Activated CD4-positive, alpha-beta memory T cell treated with anti-CD3 and anti-CD28 coated beads, Interleukin-2, amount 10 ng/mL, durations not matched to agents 7 days and 5 days (primary cell): ENCODE measurements at places on chromosomes 16 and 17. TPM values are rescaled to one million over a fixed set of nuclear protein-coding genes. Genes with fewer than 3 reads are reported as not detected.

GRCh38 chr17:18172531-18173278 lies 10.9 kb upstream of the ALKBH5 start:
- no peak overlapping the region for H3K27ac ChIP-seq
- H3K4me3 ChIP-seq, result no peak overlapping the region
- peaks cover 5% of the 10 kb centered on the region for H3K4me1 ChIP-seq

DNA sequence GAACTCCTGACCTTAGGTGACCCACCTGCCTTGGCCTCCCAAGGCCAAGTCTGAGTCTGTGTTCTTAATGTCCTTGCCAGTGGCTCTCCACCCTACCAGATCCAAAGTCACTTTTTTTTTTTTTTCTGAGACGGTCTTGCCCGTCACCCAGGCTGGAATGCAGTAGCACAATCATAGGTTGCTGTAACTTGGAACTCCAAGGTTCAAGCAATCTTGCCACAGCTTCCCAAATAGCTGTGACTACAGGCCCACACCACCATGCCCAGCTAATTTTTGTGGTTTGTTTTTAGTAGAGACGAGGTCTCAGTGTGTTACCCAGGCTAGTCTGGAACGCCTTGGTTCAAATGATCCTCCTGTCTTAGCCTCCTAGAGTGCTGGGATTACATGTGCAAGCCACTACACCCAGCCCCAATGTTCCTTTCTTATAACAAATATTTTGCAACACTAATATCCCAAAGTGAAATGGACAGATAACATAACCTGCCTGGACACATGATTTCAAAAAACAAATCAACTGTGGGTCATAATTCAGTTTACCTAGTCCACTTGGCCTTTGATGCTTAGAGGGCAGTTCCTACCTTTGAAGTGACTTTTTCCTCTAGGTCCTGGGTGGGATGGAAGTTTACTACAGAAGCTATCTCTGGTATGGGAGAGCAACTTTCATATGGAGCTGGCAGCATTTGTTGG lies 4.0 kb upstream of the RAPGEFL1 start:
- no peak overlapping the region for H3K27ac ChIP-seq
- H3K36me3 ChIP-seq, result peaks cover 59% of the 10 kb centered on the region
- no peak for DNase-seq
- H3K4me3 ChIP-seq, result no peak overlapping the region

DNA sequence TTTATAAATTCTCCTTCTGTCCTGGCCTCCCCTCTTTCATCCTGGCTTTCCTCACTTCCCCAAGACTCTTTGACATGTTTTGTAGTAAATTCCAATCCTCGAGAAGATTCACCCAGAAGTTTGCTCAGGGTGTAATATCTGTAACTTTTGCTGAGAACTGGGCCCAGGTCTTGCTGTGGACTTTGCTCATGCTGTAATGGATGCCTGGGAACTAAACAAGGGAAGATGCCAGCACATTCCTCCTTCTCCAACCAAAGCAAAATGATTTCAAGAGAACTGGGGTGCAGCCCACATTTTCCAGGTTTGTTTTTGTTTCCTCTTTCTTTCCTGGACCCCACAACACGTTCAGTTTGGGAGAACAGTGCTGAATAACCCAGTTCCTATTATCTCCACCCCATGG lies 6.6 kb upstream of the SALL1 start:
- H3K27me3 ChIP-seq, result peaks cover 48% of the 10 kb centered on the region
- H3K27ac ChIP-seq, result no peak overlapping the region
- DNase-seq, result no peak
- peaks cover 6% of the 10 kb centered on the region for H3K4me1 ChIP-seq

DNA sequence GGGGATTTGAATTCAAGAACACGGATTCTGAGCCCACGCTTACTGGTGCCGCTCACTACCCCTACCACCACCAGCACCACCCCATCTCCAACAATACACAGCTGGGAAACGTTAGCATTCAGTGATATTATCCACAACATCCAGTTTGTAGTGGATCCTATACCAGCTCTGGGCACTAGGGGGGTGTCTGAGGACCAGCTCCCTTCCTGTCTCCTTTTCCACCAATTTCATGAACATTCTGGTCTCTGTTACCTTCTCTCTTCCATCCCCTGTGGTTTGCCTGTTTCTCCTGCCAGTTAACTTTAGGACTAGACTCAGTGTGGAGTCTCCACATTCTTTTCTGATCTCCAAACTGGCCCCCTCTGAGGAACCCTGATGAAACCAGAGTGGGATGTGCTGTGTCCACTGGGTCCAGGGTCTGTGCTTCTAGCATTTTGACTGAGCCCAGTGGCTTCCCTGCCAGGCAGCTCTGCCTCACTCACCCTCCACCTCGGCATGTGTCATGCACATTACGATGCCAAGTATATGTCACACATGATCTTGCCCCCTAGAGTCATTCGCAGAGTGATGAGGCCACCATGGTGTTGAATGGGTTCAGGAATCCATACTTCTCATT lies 187.0 kb upstream of the CDH13 start:
- H3K4me1 ChIP-seq, result no peaks in the 10 kb centered on the region
- no peak for DNase-seq
- no peaks in the 10 kb centered on the region for H3K36me3 ChIP-seq

GRCh38 chr16:12193692-12194091 lies 217.2 kb downstream of the SNX29 start:
- no peaks in the 10 kb centered on the region for H3K27me3 ChIP-seq
- H3K4me3 ChIP-seq, result no peak overlapping the region
- H3K4me1 ChIP-seq, result no peaks in the 10 kb centered on the region
- no peaks in the 10 kb centered on the region for H3K36me3 ChIP-seq
- no peak overlapping the region for H3K27ac ChIP-seq

DNA sequence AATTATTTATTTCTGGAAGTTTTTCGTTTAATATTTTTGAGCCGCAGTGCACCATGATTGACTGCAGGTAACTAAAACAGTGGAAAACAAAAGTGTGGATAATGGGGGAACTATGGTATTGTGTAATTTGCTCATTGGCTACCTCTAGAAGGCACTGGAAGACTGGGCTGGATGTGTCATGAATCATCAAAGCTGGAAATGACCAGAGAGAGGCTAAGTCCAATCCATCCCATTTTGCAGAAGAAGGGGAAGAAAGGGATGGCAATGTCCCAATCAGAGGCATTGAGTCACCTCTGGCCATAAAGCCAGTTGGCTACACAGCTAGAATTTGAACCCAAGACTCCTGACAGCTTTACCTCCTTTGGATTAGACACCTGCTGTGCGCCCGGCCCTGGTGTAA lies 29.3 kb downstream of the GLP2R start:
- no peak for DNase-seq
- no peaks in the 10 kb centered on the region for H3K36me3 ChIP-seq
- H3K4me1 ChIP-seq, result no peaks in the 10 kb centered on the region
- no peak overlapping the region for H3K27ac ChIP-seq
- H3K4me3 ChIP-seq, result no peak overlapping the region

DNA sequence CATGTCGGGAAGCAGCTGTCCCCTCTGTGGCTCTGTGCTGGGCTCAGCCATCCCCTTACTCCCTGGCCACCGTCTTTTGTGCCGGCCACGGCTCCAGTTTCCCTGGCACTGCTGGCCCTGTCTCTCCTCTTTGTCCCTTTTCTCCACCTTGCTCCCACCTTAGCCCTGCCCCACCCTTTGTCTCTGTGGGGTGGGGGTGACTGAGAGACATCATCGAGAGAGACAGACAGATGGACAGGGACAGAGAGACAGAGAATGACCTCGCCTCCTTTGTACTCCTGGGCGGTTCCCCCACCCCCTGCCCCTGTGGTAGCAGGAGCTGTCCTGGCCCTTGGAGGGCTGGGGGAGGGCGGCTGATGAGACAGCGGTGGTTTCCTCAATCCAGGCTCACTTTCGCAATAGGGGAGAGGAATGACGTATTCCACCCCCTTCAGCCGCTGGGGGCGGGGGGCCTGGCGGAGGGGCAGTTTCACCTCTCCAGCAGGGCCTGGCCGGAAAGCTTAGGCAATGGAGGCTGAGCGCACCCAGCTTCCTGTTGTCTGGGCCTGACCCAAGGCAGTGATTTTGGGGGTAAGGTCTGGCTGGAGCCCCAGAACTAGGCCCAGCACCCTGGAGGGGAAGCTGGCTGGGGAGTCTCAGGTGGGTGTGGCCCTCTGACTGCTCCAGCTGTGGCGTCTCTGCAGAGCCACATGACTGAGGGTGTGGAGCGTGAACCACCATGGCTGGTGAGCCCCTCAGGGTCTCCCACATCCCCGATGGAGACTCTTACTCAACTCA lies 7.3 kb downstream of the FMNL1 start:
- peak overlapping the region; percentile 100 for H3K4me3 ChIP-seq
- peak overlapping the region; percentile 99 for H3K27ac ChIP-seq
- no peaks in the 10 kb centered on the region for H3K27me3 ChIP-seq
- H3K4me1 ChIP-seq, result peaks cover 88% of the 10 kb centered on the region
- H3K36me3 ChIP-seq, result peaks cover 79% of the 10 kb centered on the region

GRCh38 chr16:16100631-16101030 lies 122.7 kb downstream of the ABCC6 start:
- H3K4me1 ChIP-seq, result no peaks in the 10 kb centered on the region
- no peak overlapping the region for H3K4me3 ChIP-seq
- H3K27ac ChIP-seq, result no peak overlapping the region
- H3K36me3 ChIP-seq, result peaks cover 52% of the 10 kb centered on the region
- DNase-seq, result no peak

GRCh38 chr16:67155295-67156142 lies 4.2 kb downstream of the TRADD start:
- DNase-seq, result peak; percentile 85
- H3K27me3 ChIP-seq, result no peaks in the 10 kb centered on the region
- H3K4me1 ChIP-seq, result peaks cover 65% of the 10 kb centered on the region
- peaks cover 52% of the 10 kb centered on the region for H3K36me3 ChIP-seq
- no peak overlapping the region for H3K27ac ChIP-seq
- H3K4me3 ChIP-seq, result peak overlapping the region; percentile 74

GRCh38 chr17:44002141-44002848 lies 2.1 kb upstream of the NAGS start:
- no peaks in the 10 kb centered on the region for H3K36me3 ChIP-seq
- no peak for DNase-seq
- peaks cover 22% of the 10 kb centered on the region for H3K4me1 ChIP-seq
- H3K27ac ChIP-seq, result no peak overlapping the region
- H3K27me3 ChIP-seq, result peaks cover 22% of the 10 kb centered on the region

- H3K27ac ChIP-seq, result no peak overlapping the region
- DNase-seq, result peak; percentile 9
- no peak overlapping the region for H3K4me3 ChIP-seq
- H3K27me3 ChIP-seq, result no peaks in the 10 kb centered on the region
- peaks cover 9% of the 10 kb centered on the region for H3K36me3 ChIP-seq
- peaks cover 28% of the 10 kb centered on the region for H3K4me1 ChIP-seq
Measured at GRCh38 chr17:57674894-57675293, 70.2 kb downstream of the CCDC182 start.

DNA sequence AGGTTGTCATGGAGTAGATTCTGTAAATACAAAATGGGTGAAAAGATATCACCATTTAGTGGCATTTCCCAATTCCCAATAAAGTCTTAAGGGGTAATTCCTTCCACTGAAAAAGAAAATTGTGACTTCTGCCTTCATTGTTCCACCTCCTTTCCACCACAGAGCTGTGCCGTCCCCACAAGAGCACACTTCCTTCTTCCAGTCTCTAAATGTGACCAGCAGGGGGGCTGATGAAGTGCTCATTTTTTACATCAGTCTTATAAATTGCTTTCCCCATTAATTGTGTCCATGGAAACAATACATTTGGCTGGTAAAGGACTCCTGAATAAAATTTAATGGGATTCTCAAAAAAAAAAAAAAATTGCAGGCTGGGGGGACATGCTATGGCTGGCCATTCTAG lies 260.8 kb upstream of the PSMD7 start:
- DNase-seq, result no peak
- H3K4me3 ChIP-seq, result no peak overlapping the region
- H3K36me3 ChIP-seq, result no peaks in the 10 kb centered on the region

DNA sequence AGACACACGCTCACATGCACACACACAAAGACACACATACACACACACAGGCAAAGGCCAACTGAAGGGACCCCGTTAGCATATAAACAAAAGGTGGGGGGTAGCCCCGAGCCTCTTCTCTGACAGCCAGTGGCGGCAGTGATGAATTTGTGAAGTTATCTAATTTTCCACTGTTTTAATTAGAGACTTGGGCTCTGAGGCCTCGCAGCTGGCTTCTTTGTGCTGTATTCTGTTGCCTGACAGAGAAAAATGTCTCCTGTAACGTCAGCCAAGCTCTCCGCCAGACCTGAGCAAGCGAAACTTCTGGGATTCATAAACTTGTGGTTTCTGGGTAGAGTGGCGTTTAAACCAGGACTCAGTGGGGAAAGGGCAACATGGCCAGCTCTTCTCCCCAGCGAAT lies 113.9 kb upstream of the FOXF1 start:
- no peak for DNase-seq
- no peaks in the 10 kb centered on the region for H3K36me3 ChIP-seq
- H3K27ac ChIP-seq, result no peak overlapping the region
- no peaks in the 10 kb centered on the region for H3K4me1 ChIP-seq

GRCh38 chr17:3962217-3962964 lies 1.8 kb downstream of the ATP2A3 start:
- peak overlapping the region; percentile 81 for H3K27ac ChIP-seq
- peak overlapping the region; percentile 87 for H3K4me3 ChIP-seq
- no peak for DNase-seq
- peaks cover 60% of the 10 kb centered on the region for H3K4me1 ChIP-seq
- peaks cover 38% of the 10 kb centered on the region for H3K36me3 ChIP-seq
- no peaks in the 10 kb centered on the region for H3K27me3 ChIP-seq

DNA sequence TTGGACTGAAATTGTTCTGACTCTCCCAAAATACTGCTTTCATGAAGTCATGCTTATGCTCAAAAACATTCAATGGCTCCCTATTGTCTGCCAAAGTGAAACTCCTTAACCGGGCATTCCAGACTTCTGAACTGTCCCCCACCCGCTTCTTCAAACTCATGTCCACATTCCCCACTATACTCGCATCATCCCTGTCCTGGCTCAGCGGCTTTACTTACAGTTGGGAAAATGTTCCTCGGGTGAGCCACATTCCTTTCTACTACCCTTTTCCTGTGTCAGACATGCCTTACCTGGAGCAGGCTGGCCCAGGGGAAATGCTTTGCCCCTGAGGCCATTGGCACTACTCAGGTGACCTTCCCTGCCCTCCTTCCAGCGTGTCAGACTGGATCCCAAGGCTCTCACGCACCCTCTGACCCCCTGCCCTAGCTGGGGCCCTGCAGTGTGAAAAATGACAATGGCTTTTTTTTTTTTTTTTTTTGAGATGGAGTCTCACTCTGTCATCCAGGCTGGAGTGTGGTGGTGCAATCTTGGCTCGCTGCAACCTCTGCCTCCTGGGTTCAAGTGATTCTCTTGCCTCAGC lies 5.3 kb downstream of the CYGB start:
- peaks cover 7% of the 10 kb centered on the region for H3K4me1 ChIP-seq
- peaks cover 26% of the 10 kb centered on the region for H3K27me3 ChIP-seq
- no peak for DNase-seq
- no peaks in the 10 kb centered on the region for H3K36me3 ChIP-seq
- H3K27ac ChIP-seq, result no peak overlapping the region
- H3K4me3 ChIP-seq, result no peak overlapping the region

The CNTROB gene
- 58.8 TPM for total RNA-seq

The KCTD5 gene
- 35.9 TPM for total RNA-seq

The IGFBP4 gene
- 28.4 TPM for total RNA-seq

The HBM gene
- total RNA-seq, result not detected

The TMEM88 gene
- total RNA-seq, result 0.78 TPM

The ZC3H7A gene
- 68.9 TPM for total RNA-seq
